ENCODE measurements at places on chromosomes 6 and 20.

DNA sequence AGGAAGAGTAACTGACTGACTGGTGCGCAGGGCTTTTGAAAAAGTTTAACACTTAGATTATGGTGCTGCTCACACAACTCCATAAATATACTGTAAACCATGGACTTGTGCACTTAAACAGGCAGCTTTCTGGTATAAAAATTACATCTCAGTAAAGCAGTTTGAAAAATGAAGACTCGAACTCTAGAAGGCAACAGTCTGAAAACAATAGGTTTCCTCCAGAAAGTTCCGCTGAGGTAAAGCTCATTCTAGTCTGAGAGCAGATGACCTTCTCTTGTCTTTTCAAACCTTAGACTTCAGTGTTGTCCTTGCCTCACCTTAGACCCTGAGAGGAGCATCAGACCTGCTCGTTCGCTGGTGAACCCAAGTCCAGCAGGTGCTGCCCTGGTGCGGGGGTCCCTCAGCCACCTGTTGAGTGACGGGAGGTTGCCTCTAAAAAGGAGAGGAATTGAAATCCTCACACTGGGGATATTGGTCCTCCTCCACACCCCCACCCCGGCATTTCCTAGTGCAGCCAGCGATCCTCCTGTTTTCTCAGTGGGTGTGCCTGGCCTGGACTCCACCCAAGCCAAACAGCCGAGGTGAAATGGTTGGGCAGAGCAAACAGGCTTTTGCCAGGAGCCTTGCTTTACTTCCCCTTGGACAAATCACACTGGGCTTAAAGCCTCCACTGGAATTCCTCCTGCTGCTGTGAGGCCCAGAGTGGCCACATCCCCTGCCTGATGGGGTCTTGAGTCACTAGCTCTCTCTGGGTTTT, 14.7 kb upstream of the PYGB start:
- no peak for DNase-seq

DNA sequence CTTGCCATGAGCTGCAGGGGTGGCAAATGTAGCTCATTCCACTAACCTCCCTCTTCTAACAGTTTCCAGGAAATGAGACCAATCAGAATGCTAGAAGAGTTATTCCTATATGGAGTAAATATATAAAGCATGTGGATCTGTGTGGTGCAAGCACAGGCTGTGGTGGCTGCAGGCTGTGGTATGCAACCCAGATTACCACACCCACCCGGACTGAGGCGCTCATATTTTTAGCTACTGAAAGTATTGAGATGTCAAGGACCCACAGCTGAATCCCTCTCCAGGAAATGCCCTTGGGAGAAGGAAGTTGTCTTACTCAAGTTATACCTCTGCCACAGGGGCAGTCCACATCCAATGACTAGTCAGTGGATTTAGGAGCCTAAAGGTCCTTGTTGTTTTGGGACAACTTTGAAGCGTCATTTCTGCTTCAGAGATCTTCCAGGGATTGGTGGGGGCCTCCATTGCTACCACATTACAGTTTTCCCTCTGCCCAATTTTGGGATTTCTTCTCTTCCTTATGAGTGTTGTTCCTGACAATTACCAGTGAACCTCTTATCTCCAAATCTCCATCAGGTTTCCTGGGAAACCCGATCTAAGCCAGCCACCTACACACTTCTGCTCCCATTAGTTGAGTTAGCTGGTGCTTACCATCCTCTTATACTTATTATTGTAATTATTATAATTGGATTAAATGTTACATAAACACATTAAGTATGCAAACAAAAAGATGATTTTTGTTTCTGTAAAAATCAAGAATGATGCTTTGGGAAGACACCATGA, 12.1 kb upstream of the REPS1 start:
- DNase-seq = no peak

DNA sequence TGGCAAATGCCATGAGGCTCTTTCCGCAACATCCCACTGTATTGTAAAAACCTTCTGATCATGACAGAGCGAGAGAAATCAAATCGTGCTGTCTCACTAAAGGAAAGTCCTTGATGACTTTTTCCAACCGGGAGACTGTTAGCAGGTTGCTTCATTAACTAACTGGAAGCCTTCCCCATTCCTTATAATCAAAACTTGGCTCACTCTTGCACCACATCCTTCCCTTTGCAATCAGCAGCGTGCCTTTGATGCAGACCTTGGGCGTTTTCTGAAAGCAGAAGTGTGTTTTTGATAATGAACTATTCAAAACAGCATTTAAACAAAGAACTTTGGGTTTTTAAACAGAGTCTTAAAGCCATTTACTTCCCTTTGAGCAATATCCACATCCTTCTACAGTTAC, 96.2 kb upstream of the CNR1 start:
- no peak for DNase-seq

DNA sequence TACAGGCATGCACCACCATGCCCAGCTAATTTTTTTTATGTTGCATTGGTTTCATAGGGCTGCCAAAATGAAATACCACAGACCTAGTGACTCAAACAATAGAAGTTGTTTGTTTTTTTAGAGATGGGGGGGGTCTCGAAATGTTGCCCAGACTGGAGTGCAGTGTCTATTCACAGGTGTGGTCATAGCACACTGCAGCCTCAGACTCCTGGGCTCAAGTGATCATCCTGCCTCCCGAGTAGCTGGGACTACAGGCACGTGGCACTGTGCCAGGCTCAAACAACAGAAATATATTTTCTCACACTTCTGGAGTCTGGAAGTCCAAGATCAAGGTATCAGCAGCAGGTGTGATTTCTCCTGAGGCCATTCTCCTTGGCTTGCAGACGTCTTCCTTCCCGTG, 6.6 kb upstream of the SLC16A10 start:
- no peak for DNase-seq

DNA sequence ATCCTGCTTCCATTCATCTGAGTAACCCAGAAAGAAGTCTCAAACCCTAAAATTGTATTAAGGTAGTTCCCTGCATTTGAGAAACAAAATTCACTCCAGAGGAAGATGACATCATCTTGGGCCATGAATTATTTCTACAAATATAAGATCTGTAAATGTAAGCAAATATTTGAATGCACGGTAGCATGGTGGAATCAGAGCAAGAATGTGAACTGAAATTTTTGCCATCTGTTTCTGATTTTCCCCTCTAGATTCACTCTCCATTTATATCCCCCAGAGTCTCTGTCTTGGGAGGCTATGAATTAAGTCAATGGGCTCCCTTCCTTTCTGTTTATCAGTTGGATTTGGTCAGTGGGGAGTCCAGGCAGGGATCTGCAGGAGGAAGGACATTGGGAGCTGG, 5.8 kb upstream of the MAP3K5 start:
- DNase-seq = no peak

Data from cortex of kidney (tissue), 1 donor.